ENCODE measurements at places on chromosomes 5 and 9. TPM values are rescaled to one million over a fixed set of nuclear protein-coding genes. Genes with fewer than 3 reads are reported as not detected.

ROR2 gene
- not detected for polyA plus RNA-seq

SYK gene
- polyA plus RNA-seq, result 0.23 TPM

ADAMTSL1 gene
- not detected for polyA plus RNA-seq

MARCOL gene
- not detected for polyA plus RNA-seq

BAAT gene
- not detected for polyA plus RNA-seq

IL3 gene
- not detected for polyA plus RNA-seq

RBM27 gene
- polyA plus RNA-seq, result 6.6 TPM

ASPN gene
- not detected for polyA plus RNA-seq

MYOT gene
- not detected for polyA plus RNA-seq

SCGB3A1 gene
- not detected for polyA plus RNA-seq

GRIN3A gene
- 0.17 TPM for polyA plus RNA-seq

SAXO1 gene
- 0.03 TPM for polyA plus RNA-seq

TAF1L gene
- polyA plus RNA-seq, result not detected

ZNF454 gene
- not detected for polyA plus RNA-seq

PCDHAC2 gene
- polyA plus RNA-seq, result not detected

MYMK gene
- not detected for polyA plus RNA-seq

ADCY2 gene
- not detected for polyA plus RNA-seq

UNC5A gene
- polyA plus RNA-seq, result not detected

ZNF622 gene
- polyA plus RNA-seq, result 60.1 TPM

PTGES gene
- polyA plus RNA-seq, result not detected

All from CD4-positive, CD25-positive, alpha-beta regulatory T cell (primary cell).